ENCODE measurements at places on chromosomes 2 and 18. TPM values are rescaled to one million over a fixed set of nuclear protein-coding genes. Genes with fewer than 3 reads are reported as not detected.

Gene IL37
- total RNA-seq = 0.29 TPM

Gene CROCC2
- 0.09 TPM for total RNA-seq

GRCh38 chr18:3499501-3499900 lies 49.5 kb downstream of the TGIF1 start:
- no peak for DNase-seq

- DNase-seq = no peak
Observed at GRCh38 chr2:8790739-8791162, 46.7 kb downstream of the KIDINS220 start.

- DNase-seq = no peak
Observed at GRCh38 chr2:232444409-232445148, 11.4 kb upstream of the ALPI start.

DNA sequence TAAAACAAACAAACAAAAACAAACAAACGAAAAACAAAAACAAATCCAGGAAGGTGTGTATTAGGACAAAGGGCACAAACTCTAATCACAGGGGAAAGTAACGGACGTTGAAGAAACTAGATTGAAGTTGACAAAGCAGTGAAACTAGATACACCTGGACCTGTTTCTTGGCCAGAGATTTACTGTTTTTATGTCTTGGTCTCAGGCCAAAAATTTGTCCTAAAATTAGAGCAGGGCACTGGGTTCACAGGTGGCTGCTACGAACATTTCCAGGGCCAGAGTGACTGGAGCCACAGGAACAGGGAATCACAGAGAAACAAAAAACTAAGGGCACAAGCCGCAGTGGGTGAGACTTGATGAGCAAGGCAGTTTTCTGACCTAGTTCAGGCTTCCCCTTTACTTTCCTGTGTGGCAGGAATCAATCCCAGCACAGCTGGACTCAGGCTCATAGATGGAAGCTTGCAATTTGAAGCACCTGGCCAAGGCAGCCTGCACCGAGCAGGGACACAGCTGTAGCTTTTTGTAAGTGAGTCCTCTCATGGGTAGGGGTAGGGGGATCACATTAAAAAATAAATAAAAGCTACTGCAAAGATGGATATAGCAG lies 329.4 kb downstream of the DLGAP1 start:
- DNase-seq = no peak

DNA sequence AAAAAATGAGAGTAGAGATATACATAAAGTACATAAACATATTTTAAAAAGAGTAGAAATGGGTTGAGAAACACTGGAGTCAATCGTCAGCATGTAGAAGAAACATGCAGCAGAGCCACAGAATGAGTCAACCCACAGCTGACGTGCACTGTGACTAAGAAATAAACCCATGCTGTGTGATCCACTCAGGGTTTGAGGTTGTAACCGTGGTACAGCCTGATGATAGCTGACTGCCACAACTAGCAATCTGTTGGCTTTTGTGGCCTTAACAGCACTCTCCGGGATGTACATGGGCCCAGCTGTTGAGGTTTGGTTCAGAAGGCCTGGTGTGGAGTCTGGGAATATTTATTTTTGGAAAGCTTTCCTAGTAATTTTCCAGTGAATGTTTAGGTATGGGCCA lies 554.4 kb upstream of the MEX3C start:
- DNase-seq = no peak
